ENCODE measurements at places on chromosomes 12 and 14. TPM values are rescaled to one million over a fixed set of nuclear protein-coding genes. Genes with fewer than 3 reads are reported as not detected.
A peak's percentile ranks its signal among the peaks of the same experiment; 100 is the strongest.

The BIN2 gene
- 23.3 TPM for total RNA-seq

The MYF5 gene
- total RNA-seq, result not detected

The SCN8A gene
- 0.37 TPM for total RNA-seq

- no peaks in the 10 kb centered on the region for H3K27me3 ChIP-seq
- H3K36me3 ChIP-seq, result no peaks in the 10 kb centered on the region
- no peaks in the 10 kb centered on the region for H3K4me1 ChIP-seq
- H3K27ac ChIP-seq, result no peak overlapping the region
- no peak overlapping the region for H3K4me3 ChIP-seq
- DNase-seq, result no peak
Observed at GRCh38 chr12:101086490-101087135, 123.4 kb downstream of the SLC5A8 start.

DNA sequence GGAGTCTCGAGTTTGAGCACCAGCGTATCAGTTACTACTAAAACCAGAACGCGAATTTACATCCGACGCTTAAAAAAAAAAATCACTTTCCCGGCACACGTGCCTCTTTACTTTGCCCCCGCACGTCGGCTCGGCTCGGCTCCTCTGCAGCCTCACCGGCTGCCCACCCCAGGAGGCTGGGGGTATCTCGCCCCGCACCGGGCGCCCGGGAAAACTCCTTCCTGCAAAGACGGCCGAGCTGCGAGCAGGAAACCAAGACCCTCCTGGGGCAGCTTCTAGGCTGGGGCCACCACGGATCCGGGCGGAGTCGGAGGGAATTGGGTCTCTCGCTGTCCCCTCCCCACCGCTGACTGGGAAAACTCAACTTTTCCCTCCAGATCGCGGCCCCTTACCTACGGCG, 610 bp downstream of the VSIG10 start:
- peak overlapping the region; percentile 93 for H3K4me3 ChIP-seq
- peaks cover 32% of the 10 kb centered on the region for H3K4me1 ChIP-seq
- H3K27me3 ChIP-seq, result no peaks in the 10 kb centered on the region

GRCh38 chr14:89674240-89674639, 257.2 kb upstream of the FOXN3 start:
- H3K36me3 ChIP-seq, result no peaks in the 10 kb centered on the region
- no peak overlapping the region for H3K4me3 ChIP-seq
- no peak for DNase-seq
- no peak overlapping the region for H3K27ac ChIP-seq
- no peaks in the 10 kb centered on the region for H3K27me3 ChIP-seq

DNA sequence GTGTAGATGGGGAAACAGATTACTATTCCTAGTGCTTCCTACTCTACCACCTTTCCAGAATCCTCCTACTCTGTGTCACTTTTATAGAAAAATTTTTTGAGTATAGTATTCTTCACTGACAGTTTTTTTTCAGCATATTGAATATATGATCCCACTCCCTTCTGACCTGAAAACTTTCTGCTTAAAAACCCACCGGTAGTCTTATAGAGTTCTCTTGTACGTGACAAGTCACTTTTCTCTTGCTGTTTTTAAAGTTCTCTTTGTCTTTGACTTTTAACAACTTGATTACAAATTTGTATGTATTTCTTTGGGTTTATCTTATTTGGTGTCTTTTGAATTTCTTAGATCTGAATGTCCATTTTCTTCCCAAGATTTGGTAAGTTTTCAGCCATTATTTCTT, 133.6 kb upstream of the SLC38A2 start:
- H3K27me3 ChIP-seq, result no peaks in the 10 kb centered on the region
- DNase-seq, result no peak
- no peak overlapping the region for H3K27ac ChIP-seq
- no peaks in the 10 kb centered on the region for H3K36me3 ChIP-seq
- no peak overlapping the region for H3K4me3 ChIP-seq

GRCh38 chr14:34824826-34825225, 50.3 kb downstream of the BAZ1A start:
- H3K27ac ChIP-seq, result no peak overlapping the region
- H3K4me3 ChIP-seq, result no peak overlapping the region
- H3K27me3 ChIP-seq, result no peaks in the 10 kb centered on the region
- no peak for DNase-seq

DNA sequence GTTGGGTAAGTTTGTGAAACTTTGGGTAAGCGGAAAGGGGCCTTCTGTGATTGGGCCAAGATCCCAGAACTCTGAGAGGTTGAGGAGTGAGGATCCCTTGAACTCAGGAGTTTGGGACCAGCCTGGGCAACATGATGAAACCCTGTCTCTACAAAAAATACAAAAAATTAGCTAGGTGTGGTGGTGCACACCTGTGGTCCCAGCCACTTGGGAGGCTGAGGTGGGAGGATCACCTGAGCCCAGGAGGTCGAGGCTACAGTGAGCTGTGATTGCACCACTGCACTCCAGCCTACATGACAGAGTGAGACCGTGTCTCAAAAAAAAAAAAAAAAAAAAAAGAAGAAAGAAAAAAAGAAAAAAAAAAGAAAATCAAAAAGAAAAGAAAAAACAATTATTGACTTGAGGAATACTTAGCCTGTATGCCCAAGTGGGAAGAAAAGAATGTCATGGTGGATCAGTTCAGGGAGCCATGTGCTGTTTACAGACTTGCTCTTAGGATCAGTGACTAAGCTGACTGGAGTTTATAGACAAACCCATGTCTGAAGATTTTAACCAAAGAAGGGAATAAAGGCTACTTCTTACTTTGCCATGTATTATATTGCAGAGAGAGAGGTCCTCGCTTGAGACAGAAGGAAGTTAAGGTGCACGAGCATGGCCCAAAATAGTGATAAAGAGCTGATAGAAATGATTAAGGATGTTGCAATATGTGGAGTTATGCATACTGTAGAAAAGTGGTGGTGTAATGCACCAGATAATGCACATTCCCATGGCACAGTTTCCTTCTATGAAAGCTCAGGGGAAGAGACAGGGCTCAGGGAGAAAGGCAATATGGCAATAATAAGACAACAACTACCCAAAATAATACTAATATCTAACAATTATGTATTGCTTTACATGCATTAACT, 881 bp downstream of the HSD17B6 start:
- H3K4me1 ChIP-seq, result no peaks in the 10 kb centered on the region
- no peak overlapping the region for H3K27ac ChIP-seq
- DNase-seq, result no peak
- no peaks in the 10 kb centered on the region for H3K27me3 ChIP-seq

GRCh38 chr14:104280902-104281767, 142.7 kb downstream of the KIF26A start:
- H3K4me1 ChIP-seq, result no peaks in the 10 kb centered on the region
- DNase-seq, result peak; percentile 18
- H3K36me3 ChIP-seq, result no peaks in the 10 kb centered on the region
- H3K4me3 ChIP-seq, result no peak overlapping the region

DNA sequence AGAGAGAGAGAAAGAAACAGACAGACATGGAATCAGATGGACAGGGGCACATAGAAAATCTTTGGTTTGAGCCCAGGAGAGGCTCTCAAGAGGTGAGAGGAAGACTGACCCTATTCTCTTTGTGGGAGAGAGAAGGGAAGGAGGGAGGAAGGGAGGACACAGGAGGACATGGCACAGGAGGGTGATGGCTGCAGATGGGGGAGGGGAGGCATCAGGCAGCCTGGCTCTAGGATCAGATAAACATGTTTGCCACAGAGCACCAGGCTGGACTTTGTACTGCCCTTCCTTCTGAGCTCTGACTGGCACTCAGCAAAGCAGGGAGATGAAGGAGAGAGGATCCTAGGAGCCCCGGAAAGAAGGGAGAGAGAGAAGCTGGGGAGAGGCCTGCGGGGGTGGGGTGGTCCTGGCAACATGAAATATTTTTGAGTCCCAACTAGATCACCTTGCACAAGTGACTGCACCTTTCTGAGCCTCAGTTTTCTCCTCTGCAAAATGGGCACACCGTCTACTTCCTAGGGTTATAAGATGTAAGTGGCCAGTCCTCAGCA, 6.1 kb downstream of the HNF1A start:
- H3K4me3 ChIP-seq, result no peak overlapping the region
- no peak overlapping the region for H3K27ac ChIP-seq

GRCh38 chr12:124410354-124411175, 115.7 kb downstream of the RFLNA start:
- no peaks in the 10 kb centered on the region for H3K27me3 ChIP-seq
- H3K4me3 ChIP-seq, result no peak overlapping the region
- peak overlapping the region; percentile 26 for H3K27ac ChIP-seq
- peaks cover 16% of the 10 kb centered on the region for H3K4me1 ChIP-seq
